ENCODE measurements at places on chromosomes 1 and 21.

- DNase-seq, result no peak
Measured at GRCh38 chr1:107019166-107019565, 37.3 kb upstream of the PRMT6 start.

DNA sequence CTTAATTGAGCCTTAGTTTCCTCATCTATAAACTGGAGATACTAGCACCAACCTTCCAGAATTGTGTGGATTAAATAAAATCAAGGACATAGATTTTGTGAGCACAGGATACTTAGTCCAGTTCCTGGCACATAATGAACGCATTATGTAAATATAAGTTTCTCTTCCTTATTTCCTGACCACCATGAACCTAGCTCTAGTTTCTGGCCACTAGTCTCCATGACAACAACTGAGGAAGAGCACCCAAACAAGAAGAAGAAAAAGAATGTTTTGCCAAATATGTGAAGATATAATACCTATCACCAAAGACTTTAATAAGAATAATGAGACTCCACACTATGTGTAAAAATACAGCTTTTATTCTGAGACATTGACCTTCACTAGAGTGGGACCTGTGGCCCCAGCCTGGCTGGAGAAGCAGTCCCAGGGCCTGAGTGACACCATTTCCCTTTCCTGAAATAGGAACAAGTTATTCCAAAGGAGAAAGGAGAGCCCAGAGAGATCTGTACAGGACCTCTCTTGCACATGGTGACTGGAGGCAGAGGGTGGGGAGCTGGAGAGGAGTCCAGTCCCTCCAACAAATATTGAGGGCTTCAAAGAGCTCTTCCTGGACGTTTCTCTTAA is 940 bp upstream of the USF1 start:
- DNase-seq, result no peak

GRCh38 chr1:216905137-216905536 is 181.9 kb upstream of the ESRRG start:
- no peak for DNase-seq

- DNase-seq, result no peak
Measured at GRCh38 chr21:35990609-35991008, 69.7 kb downstream of the SETD4 start.

GRCh38 chr1:203177036-203177405 is 1.4 kb upstream of the MYBPH start:
- DNase-seq, result no peak

- DNase-seq, result no peak
Measured at GRCh38 chr1:202302166-202302565, 39.6 kb downstream of the UBE2T start.

GRCh38 chr21:43274022-43274945 is 105.5 kb downstream of the CRYAA start:
- DNase-seq, result no peak

- no peak for DNase-seq
Measured at GRCh38 chr1:183080406-183080805, 57.2 kb downstream of the LAMC1 start.

All from neuronal stem cell (in vitro differentiated cells).